ELR (cell line): ENCODE measurements at places on chromosomes 4 and X.

DNA sequence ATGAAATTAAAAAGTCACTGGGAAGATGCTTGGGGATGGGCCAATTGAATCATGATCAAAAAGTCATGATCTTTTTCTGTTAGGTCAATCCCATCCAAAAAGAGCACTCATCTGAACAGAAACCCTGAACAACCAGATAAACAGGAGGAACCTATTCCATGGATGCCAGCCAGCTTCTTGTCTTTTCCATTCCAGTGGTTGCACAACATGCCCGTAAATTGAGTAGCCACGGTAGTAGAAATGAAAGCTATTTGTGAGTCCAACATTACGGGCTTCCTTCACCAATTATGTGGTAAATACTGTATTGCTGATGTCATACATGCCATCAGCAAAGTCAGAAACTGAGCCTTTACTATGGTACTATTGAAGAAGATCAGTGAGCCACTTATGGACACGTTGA lies 982.4 kb upstream of the HS3ST1 start:
- no peak for DNase-seq

- DNase-seq = no peak
Observed at GRCh38 chrX:98523521-98523920, 1639.8 kb downstream of the RPA4 start.

DNA sequence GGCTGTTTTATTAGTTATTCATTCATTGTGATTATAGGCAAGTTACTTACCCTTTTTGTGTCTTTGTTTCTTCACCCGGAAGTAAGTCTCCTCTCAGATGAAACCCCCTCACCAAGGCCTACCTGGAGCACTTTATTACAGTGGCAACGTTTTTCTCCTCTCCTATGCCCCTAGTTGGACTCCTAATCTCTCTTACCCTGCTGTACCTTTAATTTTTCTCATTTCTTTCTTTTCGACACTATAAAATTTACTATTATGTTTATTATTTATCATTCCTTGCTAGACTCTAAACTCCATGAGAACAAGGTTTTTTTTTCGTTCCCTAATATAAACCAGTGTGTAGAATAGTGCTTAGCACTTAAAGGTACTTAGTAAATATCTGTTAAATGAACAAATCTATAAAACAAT lies 17.5 kb downstream of the STAP1 start:
- DNase-seq = no peak

DNA sequence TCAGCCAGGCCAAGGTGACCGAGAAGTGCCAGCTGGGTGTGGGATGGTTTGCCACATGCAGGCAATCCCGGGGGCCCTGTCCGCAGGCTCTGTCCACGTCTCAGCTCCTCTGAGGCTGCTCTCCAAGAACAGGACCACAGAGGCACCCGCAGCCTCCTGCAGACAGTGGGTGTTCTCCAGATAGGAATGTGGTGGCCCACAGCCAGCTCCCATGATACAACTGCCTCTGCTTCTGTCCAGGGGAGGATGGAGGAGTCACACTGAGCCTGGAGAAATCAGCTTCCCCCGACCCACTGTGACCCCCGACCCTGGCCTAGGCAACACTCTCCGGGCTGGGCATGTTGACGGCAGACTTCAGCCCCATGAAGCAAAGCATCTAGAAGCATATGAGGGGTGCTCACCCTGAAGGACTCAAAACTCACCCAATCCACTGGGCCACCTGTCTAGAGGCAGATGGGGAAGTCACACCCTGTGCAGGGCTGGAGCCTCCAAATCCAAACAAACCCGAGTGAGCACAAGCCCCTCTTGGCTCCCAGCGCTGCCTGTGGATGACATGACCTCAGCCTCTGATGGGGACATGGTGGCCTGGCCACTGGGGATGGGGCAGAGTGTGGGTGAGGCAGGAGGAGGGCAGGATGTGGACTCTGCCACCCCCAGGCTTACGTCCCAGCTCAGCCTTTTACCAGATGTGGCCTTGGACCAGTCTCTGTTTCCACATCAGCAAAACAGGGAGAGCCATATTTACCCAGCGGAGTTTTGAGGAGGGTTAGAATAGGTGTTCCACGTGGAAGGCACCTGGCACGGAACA lies 102.3 kb downstream of the PSAPL1 start:
- DNase-seq = peak; percentile 77

- no peak for DNase-seq
Observed at GRCh38 chrX:40303256-40304077, 205.7 kb upstream of the BCOR start.

DNA sequence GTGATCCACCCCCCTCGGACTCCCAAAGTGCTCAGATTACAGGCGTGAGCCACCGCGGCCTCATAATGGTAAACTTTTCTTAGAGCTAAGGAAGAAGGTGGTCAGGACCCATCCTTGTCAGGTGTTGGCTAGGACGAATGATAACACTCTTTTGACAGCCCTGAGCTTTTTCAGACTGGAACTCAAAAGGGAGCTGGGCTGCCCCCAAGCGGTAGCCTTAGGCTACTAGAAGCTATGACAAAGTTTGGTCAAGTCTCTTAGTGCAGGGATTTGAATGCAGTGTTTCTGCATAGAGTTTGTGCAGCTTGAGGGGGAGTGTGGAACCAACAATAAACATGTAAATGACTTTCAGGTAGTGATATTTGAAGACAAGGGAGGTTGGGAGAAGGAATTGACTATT lies 11.8 kb upstream of the HSD17B10 start:
- DNase-seq = peak; percentile 59

GRCh38 chr4:119011607-119011988 lies 122.9 kb downstream of the SYNPO2 start:
- no peak for DNase-seq

- no peak for DNase-seq
Observed at GRCh38 chrX:24603191-24603590, 44.0 kb downstream of the PCYT1B start.

GRCh38 chr4:89800527-89801103 lies 36.3 kb downstream of the SNCA start:
- DNase-seq = peak; percentile 52

GRCh38 chr4:117327491-117327890 lies 242.1 kb upstream of the TRAM1L1 start:
- DNase-seq = no peak

GRCh38 chrX:68098431-68098830 lies 334.9 kb downstream of the OPHN1 start:
- DNase-seq = no peak

DNA sequence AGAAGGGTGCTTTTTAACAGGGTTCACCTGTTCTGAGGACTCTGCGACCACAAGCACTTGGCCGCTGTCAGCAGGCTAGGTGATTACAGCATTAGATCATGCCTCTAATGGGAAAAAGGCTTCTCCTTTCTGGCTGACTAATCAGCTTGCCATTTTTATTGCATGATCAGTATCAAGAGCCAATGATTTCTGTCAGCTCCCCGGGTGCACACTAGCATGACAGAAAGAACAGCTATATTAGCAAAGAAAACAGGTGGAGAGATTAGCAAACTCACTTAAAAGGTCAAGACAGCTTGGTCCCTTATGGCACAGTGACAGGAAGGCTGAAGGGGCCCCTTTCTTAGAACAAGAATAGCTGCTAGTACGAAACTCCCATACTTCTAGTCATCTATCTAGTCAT lies 170.0 kb downstream of the SMIM20 start:
- peak; percentile 90 for DNase-seq

GRCh38 chr4:186190581-186191199 lies 677 bp upstream of the CYP4V2 start:
- peak; percentile 46 for DNase-seq

DNA sequence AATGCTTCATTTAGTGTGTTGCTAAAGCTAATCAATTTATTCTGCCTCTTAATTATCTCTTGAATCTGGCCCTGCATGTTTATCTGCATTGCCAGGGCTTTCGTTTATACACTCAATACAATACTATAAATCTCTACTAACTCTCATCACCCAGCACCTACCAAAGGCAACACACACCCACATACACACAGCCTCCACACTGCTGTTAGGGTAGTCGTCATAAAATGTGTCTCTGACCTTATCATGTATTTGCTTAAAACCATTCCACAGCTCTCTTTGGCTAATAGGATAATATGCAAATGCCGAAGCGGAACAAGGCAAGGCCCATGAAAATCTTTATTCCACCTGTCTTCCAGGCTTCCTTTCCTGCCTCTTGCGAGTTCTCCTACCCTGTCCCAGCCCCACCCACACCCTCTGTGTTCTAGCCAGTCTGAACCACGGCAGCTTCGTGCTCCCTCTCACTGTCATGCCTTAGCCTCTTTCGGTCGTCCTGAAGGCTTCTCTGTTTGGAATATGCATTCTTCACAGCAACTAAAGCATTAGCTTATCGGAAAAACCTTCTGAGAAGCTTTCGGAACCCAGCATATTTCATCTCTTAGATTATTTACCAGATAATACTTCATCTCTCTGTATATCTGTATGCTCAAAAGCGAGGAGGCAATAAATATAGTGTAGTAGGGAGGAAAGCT lies 333.5 kb downstream of the TENM3 start:
- no peak for DNase-seq

DNA sequence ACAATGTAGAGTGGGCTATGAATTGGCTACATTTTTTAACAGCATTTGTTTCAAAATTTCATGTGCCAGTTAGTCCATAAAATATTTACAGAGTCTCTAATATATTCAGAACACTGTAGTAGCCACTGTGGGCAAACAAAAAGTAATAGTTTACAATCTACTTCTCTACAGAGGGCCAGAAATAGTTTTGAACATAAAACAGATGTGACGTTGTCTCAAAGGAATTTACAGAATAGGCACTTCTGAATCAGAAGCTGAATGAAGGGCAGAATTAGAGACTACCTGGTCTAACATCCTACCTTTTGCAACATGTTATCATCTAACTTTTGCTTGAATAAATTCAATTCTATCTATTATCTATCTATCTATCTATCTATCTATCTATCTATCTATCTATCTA lies 811.9 kb upstream of the EPHA5 start:
- DNase-seq = peak; percentile 8

GRCh38 chrX:69127466-69127865 lies 37.8 kb downstream of the PJA1 start:
- DNase-seq = peak; percentile 33

DNA sequence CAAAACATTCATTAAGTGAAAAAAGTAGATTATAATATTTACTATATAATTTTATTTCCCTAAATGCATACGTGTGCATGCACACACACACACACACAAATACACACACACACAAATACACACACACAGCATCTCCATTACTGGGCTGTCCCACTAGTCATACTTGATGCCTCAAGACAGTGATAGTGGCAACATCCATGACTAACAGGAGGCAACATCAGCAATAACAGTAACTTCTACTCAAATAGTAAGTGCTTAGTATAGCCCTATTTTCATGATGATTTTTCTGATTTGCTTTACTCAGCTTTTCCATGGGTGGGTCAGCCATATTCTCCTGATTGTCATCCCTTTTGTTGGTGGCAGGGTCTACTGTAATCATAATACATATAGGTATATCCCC lies 325.9 kb upstream of the TEX13C start:
- no peak for DNase-seq

GRCh38 chr4:101155368-101155767 lies 192.0 kb downstream of the PPP3CA start:
- peak; percentile 89 for DNase-seq

GRCh38 chrX:102154900-102155805 lies 624 bp downstream of the BEX5 start:
- DNase-seq = no peak
